Calu3 (cell line): ENCODE measurements at places on chromosomes 11 and 22.

DNA sequence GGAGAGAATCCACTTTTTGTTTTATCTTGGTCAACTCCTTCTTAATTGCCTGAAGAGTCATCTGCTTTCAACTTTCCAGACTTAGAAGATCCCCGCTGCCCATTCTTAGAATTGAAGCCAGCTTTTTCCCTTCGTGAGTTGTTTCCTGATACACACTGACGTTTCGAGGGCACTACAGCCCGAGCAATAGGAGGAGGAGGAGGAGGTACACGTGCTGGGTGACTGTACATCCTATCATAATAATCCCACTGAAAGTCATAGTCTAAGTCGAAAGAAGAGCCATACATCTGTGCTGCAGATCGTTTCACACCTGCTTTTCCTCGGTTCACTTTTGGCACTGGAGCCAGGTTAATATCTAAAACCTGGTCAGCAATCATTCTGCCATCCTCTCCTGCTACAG lies 606.1 kb downstream of the DLG2 start:
- H3K27ac ChIP-seq = no peak overlapping the region
- H3K4me1 ChIP-seq = no peaks in the 10 kb centered on the region
- H3K27me3 ChIP-seq = peaks cover 13% of the 10 kb centered on the region
- no peak for DNase-seq
- no peak overlapping the region for H3K4me3 ChIP-seq

- H3K4me3 ChIP-seq = no peak overlapping the region
- peaks cover 8% of the 10 kb centered on the region for H3K4me1 ChIP-seq
- DNase-seq = no peak
Observed at GRCh38 chr11:61091373-61092279, 10.7 kb upstream of the CD5 start.

DNA sequence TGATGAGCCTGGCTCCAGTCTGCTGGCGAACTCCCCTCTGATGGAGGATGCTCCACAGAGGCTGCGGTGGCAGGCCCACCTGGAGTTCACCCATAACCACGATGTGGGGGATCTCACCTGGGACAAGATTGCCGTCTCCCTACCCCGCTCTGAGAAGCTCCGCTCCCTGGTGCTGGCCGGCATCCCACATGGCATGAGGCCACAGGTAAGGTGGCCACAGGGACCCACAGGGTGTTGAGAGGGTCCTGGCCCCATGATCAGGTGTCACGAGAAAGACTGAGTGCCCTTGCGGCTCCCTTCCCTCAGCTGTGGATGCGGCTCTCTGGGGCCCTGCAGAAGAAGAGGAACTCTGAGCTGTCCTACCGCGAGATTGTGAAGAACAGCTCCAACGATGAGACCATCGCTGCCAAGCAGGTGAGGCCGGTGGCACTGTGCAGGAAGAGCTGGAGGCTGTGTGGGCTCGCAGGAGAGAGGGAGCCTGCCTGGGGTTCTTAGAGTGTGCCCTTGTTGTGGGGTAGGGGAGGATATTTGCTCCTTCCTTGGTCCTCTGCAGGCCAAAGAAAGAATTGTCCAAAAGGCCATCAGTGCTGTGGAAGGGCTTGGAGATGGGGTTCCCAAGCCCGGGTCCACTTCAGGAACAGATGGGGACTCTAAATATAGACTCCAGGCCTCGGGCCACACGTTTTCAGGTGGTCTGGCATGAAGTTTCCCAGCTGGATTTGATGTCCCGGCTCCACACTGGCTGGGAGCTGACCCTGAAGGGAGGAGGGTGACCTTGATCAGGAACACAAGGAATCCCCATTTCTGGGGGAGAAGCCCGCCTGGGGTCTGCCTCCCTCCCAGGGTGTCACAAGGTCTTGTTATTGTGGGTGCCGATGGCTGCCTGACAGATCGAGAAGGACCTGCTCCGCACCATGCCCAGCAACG lies 34.1 kb downstream of the SGSM3 start:
- peaks cover 45% of the 10 kb centered on the region for H3K36me3 ChIP-seq
- no peaks in the 10 kb centered on the region for H3K4me1 ChIP-seq
- no peak for DNase-seq
- no peak overlapping the region for H3K4me3 ChIP-seq

DNA sequence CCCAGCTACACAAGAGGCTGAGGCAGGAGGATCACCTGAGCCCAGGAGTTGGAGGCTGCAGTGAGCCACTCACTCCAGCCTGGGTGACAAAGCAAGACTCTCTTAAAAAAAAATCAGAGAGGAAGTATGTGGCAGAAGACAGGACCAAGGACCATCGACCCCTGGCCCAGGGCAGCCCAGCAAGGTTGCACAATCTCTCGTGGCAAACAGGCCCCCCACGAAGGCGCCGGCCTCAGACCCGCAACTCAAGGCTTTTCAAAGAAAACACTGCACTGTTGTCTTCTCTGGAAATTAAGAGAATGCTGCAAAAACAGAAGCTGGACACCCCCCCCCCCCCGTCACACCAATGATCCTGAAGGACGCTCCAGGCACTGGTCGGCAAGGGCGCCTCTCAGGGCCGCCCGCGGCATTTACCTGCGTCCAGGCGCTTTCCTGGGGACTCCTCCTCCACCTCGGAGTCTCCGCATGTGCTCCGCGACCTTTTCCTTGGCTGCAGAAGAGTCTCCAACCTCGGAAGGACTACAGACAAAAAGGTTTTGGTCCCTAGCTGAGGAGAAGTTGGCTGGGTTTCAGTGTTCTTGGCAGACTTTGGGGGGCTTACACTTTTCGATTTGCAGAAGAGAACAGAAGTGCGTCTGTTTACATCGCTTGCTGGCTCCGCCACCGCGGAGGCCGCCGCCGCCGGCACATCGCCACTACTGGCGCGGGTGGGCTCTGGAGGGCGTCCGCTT lies 40.5 kb downstream of the BRD1 start:
- H3K4me1 ChIP-seq = peaks cover 9% of the 10 kb centered on the region
- DNase-seq = no peak
- no peak overlapping the region for H3K4me3 ChIP-seq
- peaks cover 52% of the 10 kb centered on the region for H3K36me3 ChIP-seq

DNA sequence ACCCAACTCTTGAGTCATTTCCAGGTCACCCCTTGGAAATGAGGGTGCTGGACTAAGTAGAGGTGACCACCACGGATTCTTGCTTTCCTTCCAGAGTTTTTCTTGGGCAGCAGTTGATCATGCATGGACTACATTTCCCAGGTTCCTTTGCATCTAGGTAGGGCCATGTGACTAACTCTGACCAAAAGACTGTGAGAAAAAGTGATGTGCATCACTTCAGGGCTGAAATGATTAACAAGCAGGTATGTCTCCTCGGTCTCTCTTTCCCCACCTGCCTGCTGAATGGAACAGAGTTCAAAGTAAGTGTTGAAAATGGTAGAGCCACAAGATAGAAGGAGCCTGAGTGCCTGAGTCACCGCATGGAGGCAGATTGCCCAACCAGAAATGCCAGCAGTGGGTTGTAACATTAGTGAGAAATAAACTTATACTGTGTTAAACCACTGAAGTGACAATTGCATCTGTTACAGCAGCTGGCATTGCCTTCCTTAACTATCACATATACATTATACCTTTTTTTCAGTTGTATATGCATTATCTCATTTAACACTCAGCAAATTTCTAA lies 113.5 kb downstream of the MN1 start:
- peaks cover 6% of the 10 kb centered on the region for H3K36me3 ChIP-seq
- no peak overlapping the region for H3K27ac ChIP-seq
- H3K4me3 ChIP-seq = no peak overlapping the region
- peaks cover 19% of the 10 kb centered on the region for H3K4me1 ChIP-seq
- H3K27me3 ChIP-seq = no peaks in the 10 kb centered on the region

- H3K36me3 ChIP-seq = no peaks in the 10 kb centered on the region
- H3K27ac ChIP-seq = no peak overlapping the region
- no peak overlapping the region for H3K4me3 ChIP-seq
- DNase-seq = no peak
- no peaks in the 10 kb centered on the region for H3K4me1 ChIP-seq
Observed at GRCh38 chr11:76700177-76701100, 29.9 kb upstream of the LRRC32 start.

DNA sequence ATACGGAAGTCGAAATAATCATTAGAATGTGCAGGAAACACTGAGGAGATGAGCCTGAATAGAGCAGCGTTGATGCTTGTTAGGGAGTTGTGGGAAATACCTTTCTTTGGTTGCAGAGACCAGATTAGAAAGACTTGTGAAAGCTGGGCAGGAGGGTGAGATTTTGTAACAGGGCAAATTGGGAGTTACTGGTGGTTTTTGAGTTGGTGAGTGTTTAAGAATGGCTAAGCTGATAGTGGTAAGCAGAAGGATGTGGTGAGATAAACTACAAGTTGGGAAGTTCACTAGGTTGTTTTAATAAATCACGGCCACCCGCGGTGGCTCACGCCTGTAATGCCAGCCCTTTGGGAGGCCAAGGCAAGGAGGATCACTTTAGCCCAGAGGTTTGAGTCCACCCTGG lies 34.4 kb downstream of the MCAM start:
- no peak for DNase-seq
- H3K36me3 ChIP-seq = peaks cover 4% of the 10 kb centered on the region
- no peaks in the 10 kb centered on the region for H3K27me3 ChIP-seq
- H3K4me1 ChIP-seq = no peaks in the 10 kb centered on the region

DNA sequence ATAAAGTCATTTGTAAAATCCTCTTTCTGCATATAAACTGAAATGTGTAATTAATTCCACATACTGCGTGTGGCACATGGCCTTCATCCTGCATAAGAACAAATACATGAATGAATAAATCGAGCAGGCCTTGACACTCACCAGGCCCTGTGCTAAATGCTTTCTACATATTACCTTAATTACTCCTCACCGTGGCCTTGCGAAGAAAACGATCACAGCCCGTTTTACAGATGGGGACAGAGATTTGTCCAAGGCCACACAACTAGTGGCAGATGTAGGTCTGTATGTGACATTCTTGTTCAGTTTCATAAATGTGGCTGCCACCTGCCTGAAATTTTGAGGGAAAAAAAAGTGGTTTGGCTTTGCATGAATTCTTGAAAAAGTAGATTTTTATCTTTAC lies 5.8 kb upstream of the CCND1 start:
- no peaks in the 10 kb centered on the region for H3K27me3 ChIP-seq
- no peak overlapping the region for H3K4me3 ChIP-seq
- H3K27ac ChIP-seq = no peak overlapping the region
- DNase-seq = no peak

GRCh38 chr22:47192651-47193437 lies 430.4 kb downstream of the TBC1D22A start:
- no peaks in the 10 kb centered on the region for H3K36me3 ChIP-seq
- peak; percentile 71 for DNase-seq
- no peak overlapping the region for H3K4me3 ChIP-seq
- peaks cover 26% of the 10 kb centered on the region for H3K27me3 ChIP-seq

DNA sequence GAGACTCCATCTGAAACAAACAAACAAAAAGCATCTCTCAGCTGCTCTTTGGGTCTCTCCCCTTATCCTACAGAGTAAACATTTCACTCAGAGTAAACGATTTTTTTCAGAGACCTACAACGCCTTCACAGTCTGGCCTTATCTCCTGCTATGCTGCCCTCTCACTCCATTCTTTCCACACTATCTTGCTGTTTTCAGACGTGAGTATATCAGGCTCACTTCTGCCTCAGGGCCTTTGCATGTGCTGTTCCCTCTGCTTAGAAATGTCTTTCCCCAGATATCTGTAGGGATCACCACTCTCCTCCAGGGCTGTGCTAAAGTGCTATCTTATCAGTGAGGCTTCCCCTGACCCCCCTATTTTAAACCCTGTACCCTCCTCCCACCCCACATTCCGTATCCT lies 6.5 kb downstream of the RIBC2 start:
- no peak overlapping the region for H3K27ac ChIP-seq
- H3K4me1 ChIP-seq = no peaks in the 10 kb centered on the region
- H3K36me3 ChIP-seq = no peaks in the 10 kb centered on the region
- no peak overlapping the region for H3K4me3 ChIP-seq

DNA sequence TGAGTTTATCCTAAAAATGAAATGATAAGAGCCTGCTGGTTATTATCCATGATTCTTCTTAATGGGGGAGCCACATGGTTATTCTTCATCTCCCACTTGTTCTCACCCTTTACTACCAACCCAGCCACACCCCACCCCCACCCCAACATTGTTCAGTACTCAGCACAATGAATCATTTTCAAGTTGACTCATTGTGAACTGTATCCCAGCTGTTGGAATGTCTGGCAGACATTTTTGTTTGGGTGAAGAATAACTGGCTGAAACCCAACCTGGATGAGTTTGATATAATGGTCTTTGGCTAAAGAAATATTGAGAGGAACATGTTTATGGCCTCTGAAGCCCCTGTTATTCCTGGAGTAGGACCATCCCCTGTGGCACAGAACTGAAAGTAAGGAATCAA lies 136.2 kb downstream of the ELP4 start:
- H3K27ac ChIP-seq = no peak overlapping the region
- no peak for DNase-seq
- no peaks in the 10 kb centered on the region for H3K4me1 ChIP-seq
- no peak overlapping the region for H3K4me3 ChIP-seq
- H3K36me3 ChIP-seq = no peaks in the 10 kb centered on the region
- H3K27me3 ChIP-seq = no peaks in the 10 kb centered on the region

- no peak for DNase-seq
- H3K4me1 ChIP-seq = peaks cover 27% of the 10 kb centered on the region
- no peak overlapping the region for H3K4me3 ChIP-seq
- peaks cover 27% of the 10 kb centered on the region for H3K36me3 ChIP-seq
- no peaks in the 10 kb centered on the region for H3K27me3 ChIP-seq
Observed at GRCh38 chr22:45306139-45306538, 3.6 kb upstream of the FAM118A start.

DNA sequence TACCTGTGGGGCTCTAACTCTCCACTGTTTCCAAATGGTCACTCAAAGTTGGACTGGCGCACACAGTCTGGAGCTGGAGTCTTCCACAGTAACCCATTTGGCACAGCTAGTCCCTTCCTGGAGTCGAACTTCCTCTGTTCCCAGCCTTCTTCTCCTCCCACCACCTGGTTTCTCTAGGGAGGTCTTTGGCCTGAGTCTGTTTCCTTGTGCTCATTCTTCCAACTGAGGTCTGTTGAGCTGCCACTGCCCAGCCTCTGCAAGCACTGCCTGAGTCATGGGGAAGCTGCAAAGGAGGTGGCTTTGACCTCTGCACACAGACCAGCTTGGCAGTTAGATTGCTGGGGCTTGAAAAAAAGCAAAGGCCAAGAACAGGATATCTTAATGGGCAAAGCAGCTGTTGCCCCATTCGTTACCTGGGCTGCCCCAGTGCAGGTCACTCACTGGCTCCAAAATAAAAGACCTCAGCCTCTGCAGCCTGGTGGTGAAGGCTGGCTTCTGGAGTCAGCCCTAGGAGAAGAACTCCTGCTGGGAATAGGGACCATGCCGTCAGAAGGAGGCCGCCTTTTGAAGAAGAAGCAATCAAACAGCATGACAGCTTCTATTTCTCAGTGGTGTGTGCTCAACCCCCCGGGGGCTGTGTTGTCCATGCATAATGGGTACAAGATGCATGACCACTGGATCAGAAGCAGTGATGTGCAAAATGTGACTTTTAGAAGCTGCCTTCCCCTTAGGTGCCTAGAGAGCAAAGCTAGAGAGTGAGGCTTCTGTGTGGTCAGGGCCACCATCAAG lies 3.0 kb downstream of the ADAMTS15 start:
- no peaks in the 10 kb centered on the region for H3K4me1 ChIP-seq
- H3K27ac ChIP-seq = no peak overlapping the region
- H3K4me3 ChIP-seq = no peak overlapping the region
- DNase-seq = no peak
- peaks cover 18% of the 10 kb centered on the region for H3K27me3 ChIP-seq

- DNase-seq = no peak
- H3K36me3 ChIP-seq = peaks cover 38% of the 10 kb centered on the region
- no peak overlapping the region for H3K4me3 ChIP-seq
- H3K27me3 ChIP-seq = no peaks in the 10 kb centered on the region
Observed at GRCh38 chr11:66331542-66332370, 4.5 kb downstream of the RIN1 start.
